Stromal cell of bone marrow (primary cell): ENCODE measurements at places on chromosomes 1 and 21.

DNA sequence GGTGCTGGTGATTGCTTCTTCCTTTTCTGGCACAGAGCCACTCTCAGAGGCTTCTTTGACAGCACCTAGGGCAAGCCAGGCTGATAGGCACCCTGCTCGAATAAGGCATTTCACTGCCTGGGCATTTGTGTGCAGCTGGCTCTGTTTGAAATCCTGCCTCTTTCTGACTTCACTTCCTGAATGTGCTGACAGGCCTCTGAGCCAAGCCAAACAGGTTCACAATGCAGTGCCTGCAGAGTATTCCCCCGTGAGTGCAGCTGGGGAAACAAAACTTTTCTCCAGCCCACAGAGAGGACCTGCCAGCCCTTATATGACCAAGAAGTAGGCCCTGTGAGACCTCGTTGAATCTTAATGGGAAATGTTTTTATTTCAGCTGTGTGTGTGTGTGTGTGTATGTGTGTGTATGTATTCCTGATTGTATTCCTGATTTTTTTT, 10.4 kb downstream of the JUN start:
- DNase-seq: peak; percentile 90

- no peak for DNase-seq
These were observed 402 bp upstream of the AK4 start for GRCh38 chr1:65147424-65148177.

GRCh38 chr1:117605164-117605773, 579 bp upstream of the TENT5C start:
- DNase-seq: peak; percentile 41

- DNase-seq: no peak
These were observed 7.6 kb upstream of the IFNAR1 start for GRCh38 chr21:33317145-33317544.

DNA sequence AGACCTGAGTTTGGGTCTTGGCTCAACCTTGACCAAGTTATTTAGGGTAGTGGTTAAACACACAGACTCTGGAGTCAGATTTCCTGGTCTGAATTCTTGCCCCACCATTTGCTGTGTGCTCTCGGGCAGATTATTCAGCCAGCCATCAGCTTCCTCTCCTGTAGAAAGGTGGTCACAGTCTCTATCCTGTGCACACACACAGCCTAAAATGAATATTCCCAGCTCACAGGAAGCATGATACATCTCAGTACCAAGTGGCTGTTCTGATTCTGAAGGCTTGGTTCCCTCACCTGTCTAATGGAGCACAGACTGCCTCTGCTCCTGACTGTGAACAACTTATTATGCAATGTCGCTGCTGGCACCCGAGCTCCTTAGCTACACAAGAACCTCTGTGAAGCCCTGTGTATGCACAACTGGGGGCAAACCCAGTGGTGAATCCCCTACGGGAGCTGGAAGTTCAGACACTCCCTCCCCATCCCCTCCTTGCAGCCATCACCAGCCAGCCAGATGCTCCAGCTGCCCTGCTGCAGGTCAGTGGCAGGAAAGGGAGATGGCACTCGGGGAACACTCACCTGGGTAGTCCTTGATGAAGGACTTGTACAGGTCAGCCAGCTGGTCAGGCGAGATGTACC, 13.7 kb downstream of the ENO1 start:
- no peak for DNase-seq
